NT2/D1 (cell line): ENCODE measurements at places on chromosomes 4 and X.
A peak's percentile ranks its signal among the peaks of the same experiment; 100 is the strongest.

DNA sequence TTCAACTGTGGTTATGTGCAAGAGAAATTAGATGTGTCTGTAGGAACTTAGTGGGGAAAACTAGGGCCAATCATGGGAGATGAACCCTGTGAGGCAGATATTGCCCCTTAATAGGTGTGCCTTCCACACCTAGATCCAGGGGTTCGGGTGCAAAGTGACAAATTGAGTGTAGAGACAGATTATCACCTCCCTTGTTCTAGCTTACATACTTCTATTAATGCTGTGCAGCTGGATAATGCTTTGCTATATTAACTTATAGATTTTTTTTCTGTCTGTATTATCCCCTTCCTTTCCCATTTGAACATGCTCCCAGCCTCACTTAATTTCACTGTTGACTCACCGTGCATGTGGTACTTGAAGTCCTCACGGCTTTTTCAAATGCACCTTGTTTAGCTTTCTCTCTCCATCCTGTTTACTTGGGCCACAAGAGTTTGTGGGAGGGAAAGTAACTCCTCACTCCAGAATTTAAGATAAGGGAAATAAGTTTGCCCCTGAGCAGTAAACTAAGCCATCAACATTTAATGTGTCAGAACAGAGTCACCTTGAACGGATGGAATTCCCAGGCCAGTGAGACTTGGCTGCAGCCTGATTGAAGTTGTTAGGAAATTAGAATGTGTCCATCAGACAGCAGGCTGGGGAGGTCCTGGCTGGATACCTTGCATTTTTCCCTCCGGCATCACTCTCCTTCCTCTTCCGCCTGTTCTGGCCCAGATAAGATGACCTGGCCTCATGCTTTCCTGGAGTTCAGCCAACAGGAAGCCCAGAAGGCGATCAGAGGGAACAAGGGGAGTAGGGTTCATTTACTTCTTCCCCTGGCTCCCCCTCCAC is 478.4 kb downstream of the BCOR start:
- DNase-seq: no peak

DNA sequence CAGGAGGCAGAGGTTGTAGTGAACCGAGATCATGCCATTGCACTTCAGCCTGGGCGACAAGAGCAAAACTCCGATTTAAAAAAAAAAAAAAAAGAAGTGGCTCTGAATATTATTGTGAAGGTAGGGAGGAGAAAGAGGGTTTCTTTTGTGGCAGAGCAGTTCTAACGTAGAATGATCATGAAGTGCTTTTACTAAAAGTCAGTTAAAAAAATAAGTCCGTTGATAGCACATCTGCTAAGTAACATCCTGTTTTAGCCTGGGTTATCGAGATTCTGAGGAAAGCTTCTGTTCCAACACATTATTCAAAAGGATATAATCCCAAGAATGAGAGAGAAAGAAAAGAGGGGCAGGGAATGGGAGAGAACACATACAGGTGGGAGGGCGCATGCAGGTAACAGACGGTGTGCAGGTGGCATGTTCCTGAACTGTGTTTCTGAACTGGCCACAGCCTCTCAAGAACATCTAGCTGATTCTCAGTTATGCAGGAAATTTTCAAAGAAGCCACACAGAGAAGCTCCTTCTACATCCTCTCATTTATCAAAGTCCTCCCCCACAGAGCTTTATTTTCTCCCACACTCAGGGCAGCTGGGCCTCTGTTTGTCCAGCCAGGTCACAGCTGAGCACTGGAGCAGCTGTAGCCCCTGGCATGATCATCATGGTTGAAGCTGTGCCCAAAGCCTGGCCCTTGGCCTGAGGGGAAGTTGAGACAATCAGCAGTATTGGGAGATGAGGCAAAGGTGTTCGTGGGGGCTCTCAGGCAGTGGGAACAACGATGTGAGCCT is 342.3 kb downstream of the ZNF674 start:
- no peak for DNase-seq

GRCh38 chr4:22512306-22512705 is 3.6 kb downstream of the ADGRA3 start:
- DNase-seq: no peak

- DNase-seq: no peak
Measured at GRCh38 chr4:186698028-186698427, 25.6 kb downstream of the FAT1 start.

DNA sequence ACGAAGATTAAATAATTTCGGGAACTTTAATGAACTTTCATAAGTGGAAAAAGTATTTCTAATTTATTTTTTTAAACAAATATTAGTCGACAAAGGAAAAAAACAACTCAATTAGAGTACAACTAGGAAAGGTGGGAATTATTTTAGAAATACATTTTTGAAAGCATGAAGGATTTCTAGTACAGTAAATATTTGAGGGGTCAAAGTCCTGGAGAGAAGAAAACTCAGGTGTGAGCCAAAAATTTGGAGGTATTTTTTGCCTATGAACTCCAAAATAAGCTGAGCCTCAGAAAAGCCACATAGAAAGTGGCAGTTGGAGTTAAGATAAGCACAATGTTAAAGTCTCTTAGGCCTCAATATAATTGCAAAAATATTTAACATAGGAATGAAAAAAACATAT is 2017.3 kb downstream of the C4orf33 start:
- no peak for DNase-seq

GRCh38 chrX:120293015-120293414 is 18.2 kb downstream of the TMEM255A start:
- DNase-seq: no peak

- no peak for DNase-seq
Measured at GRCh38 chr4:25128671-25129070, 31.6 kb downstream of the SEPSECS start.

DNA sequence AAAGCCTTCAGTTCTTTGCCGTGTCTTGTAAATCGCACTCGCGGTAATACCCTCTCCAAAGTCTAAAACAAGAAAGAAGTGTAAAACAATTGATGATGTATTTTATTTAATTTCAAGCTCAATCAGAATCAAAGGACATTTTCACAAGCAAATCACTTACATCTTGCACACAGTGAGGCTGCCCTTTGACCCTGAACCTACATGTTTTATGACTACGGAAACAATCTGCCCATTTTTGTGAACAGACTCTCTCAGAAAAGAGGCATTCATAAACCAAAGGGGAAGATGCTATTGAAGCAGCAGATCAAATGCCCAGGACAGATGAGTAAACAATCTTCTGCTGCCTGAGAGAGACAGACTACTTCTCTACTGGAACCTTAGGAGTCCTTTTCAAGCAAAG is 76.0 kb upstream of the DDX60 start:
- DNase-seq: no peak

GRCh38 chr4:78561677-78562076 is 10.1 kb downstream of the ANXA3 start:
- DNase-seq: no peak

GRCh38 chrX:41445781-41446358 is 1.3 kb upstream of the NYX start:
- no peak for DNase-seq

DNA sequence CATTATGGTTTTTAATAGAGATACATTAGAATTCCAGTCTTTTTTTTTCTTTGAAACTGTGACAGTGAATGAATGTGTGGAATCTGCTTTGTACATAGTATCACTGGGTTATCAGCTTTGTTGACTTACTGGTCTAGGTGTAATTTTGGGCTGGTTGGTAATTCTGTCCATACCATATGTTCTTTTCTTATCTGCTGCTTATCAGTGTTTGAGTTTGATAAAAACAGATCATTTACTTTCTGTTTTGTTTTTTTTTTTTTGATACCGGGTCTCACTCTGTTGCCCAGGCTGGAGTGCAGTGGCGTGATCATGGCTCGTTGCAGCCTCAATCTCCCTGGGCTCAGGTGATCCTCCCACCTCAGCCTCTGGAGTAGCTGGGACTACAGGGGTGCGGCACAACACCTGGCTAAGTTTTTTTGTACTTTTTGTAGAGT is 12.4 kb downstream of the WWC2 start:
- no peak for DNase-seq

DNA sequence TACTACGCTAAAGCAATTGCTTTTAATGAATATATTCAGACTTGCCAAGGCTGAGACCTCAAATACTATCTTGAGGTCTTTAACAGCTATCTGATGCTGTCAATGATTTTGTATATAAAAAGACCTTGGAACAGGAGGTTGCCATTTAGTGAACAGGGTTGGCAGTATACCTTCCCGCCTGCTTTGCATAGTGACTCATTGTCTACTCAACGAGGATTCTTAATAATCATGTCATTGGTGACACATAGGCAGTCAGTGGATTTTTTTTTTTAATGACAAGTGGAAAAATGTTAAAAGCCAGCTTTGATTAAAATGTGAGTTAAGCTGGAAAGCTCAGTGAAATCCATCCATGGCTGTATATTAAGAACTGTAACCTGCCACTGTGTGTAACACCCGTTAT is 164.0 kb downstream of the ASMT start:
- DNase-seq: no peak

DNA sequence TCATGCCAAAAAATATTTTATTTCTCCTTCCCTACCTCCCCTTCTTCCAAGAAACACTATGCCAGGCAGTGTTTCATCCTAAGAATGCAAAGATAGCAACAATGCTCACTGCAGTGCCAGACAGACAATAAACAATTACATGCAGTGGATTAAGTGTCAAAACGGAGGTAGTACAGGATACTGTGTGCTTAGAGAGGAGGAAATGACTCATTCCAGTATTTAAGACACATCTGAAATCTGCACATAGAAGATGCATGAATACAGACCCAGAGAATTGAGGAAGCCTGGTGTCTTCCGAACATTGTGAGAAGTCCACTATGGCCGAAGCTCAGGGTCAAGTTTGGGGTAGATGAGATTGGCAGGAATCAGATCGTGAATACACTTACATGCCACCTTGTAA is 326.4 kb downstream of the PPP3CA start:
- DNase-seq: no peak

- no peak for DNase-seq
Measured at GRCh38 chrX:97616883-97617530, 733.3 kb downstream of the RPA4 start.

DNA sequence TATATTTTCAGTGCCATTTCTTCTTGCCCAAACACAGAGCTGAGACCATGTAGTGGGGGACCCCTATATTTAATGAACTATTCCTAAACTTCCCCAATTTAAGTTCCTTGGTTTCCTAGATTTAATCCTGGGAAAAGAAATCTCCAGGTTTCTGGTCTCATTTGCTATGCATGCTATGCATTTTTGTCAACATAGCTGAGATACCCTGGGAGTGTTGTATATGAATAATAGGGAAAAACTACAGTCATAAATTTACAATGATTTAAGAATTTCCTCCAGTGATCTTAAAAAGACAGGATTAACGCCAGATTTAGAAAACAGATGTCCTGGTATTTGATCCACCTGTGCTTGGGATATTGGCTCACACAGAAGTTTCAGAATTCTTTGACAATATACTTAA is 136.8 kb upstream of the RAPGEF2 start:
- no peak for DNase-seq

GRCh38 chr4:11503166-11503565 is 74.5 kb upstream of the HS3ST1 start:
- DNase-seq: no peak

GRCh38 chr4:2934077-2934812 is 29.0 kb downstream of the NOP14 start:
- DNase-seq: no peak

DNA sequence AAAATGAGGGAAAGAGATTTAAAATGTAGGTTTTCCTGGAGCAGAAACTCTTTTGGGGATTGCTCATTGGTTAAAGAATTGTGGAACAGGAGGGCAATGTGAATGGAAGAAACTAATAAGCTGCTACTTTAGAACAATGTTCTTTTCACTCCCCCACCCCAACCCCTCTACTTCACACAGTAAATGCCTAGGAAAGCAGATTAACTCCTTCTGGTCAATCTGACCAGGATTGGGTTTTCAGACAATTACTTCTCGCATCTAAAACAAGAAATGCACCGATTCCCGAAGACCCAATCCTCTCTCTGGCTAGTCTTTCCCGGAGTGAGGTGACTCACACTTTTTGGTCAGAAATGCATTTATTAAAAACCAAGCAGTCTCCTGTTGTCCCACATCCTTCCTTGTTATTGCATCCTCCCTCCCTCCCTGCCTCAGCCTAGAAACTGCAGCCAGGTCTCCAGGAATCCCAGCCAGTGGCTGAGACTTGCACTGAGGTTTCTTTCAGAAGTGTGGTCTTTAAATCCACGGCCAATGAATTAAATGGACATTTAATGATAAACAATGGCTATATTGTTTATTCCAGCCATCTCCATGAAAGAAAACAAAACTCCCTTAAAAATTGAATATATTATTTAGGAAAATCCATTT is 21.4 kb downstream of the MFAP3L start:
- DNase-seq: no peak

DNA sequence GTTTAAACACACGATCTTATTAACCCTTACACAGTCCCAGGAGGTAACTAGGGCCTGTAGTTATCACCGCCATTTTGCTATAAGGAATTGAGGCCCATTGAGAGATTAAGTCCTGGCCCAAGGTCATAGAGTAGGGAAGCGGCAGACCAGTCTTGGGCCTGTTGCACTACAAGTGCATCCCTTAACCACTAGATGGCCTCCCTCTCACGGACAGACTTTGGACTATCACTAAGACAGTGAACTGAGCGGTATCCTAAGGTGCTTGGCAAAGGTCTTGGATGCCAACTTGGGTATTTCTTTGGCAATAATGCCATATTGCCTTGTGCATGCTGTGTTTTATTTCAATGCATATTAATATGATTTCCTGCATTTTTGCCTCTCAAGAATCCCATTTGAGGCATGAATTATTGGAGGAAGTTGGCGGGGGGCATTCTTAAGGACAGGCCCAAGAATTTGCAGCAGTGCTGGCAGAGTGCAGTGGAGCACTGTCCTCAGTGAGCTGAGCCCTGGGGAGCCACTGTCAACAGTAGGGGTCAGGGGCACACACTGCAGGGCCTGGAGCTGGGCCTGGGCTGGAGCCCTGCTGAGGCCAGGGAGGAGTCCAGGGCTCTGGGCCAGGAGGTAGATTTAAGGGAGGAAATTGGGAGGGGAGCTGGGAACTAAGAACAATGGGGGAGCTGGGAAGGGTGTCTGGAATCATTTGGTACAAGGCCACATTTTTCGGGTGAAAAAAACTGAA is 147.4 kb downstream of the SMIM20 start:
- peak; percentile 47 for DNase-seq

DNA sequence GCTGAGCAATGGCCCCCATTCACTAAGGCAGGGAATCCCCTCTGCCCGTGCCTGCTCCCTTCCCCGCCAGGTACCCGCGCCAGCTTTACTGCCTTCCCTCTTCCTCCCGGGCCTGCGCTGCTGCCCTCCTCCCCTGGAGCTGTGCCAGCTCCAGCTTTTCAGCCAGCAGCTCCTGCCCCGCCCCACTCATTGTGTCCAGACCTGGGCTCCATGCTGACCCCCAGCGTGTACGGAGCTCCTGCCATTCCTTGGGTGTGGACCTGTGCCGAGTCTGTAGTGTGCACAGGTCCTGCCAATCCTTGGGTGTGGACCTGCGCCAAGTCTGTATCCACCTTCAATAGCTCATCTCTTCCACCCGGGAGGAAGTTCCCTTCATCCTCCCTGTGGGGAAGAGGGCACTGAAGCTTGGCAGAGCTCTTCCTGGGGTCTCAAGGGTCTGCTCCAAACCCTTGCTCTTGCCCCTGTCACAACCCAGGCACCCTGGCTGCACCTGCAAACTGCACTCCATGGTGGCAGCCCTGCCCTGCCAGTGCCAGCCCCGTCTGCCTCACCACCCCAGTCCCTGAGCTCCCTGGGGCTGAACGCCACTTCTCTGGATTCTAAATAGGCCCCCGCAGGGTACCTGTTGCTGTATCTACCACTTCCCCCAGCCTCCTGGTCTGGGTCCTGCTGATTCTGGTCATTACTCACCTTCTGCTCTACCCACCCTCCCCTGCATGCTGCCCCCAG is 63.9 kb downstream of the TRMT44 start:
- DNase-seq: no peak

GRCh38 chrX:11451151-11451550 is 157.9 kb downstream of the AMELX start:
- no peak for DNase-seq

- no peak for DNase-seq
Measured at GRCh38 chr4:156475322-156475721, 496.3 kb downstream of the PDGFC start.
